ENCODE measurements at places on chromosomes 16 and 17.
A peak's percentile ranks its signal among the peaks of the same experiment; 100 is the strongest.

DNA sequence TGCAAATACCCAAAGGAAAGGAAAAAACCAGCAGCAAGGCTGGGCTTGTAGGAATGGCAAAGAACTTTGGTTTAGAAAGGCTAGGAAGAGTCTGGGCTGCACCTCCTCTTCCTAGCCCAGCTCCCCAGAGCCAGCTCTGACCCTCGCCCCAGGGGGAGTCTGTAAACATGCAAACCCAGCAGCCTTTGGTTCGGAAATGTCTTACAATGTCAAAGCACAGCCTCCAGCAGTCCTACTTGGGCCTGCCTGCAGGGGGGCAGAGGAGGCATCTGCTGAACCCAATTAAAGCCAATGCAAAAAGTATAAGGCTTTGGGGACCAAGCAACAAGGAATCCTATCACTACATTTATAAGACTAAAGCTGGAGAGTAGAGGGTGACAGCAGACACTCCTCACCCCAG is 5.0 kb upstream of the FTSJ3 start:
- DNase-seq, result no peak

GRCh38 chr16:81623365-81624102 is 155.6 kb upstream of the PLCG2 start:
- peak; percentile 51 for DNase-seq

DNA sequence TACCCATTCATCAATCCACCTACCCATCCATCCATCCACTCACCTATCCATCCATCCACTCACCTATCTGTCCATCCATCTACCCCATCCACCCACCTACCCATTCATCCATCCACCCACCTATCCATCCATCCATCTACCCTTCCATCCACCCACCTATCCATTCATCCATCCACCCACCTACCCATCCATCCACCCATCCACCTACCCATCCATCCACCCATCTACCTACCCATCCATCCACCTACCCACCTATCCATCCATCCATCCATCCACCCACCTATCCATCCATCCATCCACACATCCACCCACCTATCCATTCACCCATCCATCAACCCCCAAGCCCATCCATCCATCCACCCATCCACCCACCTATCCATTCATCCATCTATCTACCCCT is 267.1 kb downstream of the MRTFB start:
- DNase-seq, result no peak

DNA sequence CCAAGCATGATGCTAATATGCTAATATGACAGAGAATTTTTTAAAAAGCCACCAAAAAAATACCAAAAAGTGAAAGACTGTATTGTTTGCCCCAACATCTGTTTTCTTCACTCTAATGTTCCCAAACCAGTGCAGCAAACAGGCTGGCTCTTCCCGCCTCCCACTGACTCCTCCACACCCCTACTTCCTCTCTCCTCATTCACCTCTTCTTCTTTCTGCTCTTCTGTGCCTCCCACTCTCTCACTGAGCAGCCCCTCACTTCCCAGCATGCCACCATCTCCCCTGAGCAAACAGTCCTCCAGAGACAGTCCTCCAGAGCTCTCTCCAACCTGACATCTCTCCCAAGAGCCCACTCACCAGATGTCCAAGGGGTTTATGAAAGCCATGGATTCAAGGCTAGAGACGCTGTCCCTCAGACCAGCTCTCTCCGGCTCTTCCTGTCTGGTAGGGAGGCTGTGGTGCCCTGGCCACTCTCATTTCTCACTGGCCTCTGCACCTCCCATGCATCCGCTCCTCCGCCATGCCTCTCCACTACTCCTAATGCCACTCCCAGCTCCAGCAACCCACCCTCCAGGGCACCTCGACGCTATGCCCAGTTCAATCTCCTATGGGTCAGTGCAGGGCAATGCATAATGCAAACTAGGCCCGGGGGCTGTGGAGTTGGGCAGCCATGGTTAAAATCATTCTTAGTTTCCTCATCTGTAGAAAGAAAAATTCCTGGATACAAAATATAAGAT is 52.9 kb downstream of the ANKRD11 start:
- no peak for DNase-seq

DNA sequence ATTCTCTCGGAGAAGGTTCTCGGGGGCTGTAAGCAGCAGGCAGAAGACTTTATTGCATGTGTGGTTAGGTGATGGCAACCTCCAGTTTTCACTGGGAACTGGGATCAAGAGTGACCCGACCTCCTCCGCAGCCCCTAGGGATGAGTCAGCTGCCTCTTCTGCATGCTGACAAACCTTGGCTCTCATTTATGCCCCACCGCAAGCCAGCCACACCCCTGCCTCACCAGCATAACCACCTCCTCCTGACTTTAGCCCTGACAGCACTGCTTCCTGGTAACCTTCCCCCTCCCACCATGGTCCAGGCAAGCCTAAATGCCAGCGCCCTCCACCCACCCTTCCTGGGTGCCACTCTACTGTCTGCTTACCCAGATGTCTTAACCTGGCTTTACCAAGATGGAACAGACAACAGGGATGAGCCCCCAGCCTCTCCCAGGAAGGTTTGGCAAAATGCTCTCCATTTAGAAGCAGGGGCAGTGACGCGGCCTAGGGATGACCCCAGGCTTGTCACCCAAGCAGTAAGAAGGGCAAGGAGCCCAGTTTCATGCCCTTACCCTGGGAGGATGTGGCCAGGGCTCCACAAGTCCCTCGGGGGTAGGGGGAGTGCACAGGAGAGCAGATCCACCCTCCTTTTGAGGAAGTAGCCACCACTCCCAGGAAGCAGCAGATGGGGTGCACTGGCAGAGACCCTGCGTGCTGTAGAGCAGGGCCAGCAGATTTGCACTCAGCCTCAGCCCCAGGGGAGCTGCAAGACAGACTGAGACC is 73.5 kb downstream of the GOSR1 start:
- DNase-seq, result no peak

DNA sequence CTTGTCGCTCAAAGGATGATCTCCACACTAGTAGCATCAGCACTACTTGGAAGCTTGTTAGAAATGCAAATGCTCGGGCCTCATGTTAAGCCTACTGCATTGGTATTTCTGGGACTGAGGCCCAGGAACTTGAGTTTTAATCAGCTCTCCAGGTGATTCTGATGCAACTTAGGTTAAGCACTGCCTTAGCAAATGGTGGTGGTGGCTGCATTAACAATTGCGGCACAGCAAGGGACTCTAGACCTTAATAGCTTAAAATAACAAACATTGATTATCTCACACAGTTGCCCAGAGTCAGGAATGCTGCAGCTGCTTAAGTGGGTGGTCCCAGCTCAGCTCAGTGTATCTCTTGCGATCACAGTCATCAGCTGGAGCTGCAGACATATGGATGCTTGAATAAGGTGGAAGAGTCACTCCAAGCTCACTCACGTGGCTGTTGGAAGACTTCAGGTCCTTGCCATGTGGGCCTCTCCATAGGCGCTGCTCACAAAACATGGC is 25.8 kb downstream of the HS3ST3A1 start:
- DNase-seq, result no peak

DNA sequence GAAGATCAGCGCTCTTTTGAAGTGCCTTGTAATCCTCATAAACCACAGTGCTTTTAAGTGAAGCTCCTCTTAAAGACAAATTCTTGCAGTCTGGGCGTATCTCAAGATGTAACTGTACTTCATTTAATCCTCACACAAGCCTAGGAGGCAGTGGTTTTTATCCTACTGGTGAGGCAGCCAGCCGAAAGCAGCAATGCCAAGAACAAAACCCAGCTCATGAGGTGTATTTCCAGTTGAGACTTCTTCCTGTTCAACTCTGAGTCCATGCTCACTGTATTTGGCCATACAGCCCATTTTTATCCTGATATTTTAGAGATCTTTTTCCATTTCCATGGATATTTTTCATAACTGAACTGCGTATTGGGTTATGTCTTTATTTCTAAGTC is 13.7 kb downstream of the CTRB2 start:
- no peak for DNase-seq

DNA sequence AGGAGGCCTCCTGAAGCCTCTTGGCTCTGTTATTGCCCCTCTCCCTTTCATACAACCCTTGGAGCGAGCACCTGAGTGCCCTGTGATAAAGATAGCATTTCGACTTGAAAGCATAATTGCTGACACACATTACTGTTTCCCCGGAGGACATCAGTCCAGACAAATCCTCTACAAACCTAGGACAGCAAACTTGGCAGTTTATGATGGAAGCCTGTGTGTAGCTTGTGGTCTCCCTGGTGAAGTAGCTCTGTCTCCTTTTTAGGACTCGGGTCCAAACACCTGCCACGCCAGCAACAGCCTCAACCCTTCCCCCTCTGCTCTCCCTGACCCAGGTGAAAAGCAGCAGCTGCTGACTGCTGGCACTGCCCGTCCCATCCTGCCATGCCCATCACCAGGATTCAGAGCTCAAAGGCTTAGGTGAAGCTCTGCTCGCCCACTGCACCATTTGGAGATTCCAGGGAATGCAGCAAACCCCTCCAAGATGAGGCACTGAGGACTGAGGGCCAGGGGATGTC is 55.9 kb downstream of the IRX6 start:
- no peak for DNase-seq

DNA sequence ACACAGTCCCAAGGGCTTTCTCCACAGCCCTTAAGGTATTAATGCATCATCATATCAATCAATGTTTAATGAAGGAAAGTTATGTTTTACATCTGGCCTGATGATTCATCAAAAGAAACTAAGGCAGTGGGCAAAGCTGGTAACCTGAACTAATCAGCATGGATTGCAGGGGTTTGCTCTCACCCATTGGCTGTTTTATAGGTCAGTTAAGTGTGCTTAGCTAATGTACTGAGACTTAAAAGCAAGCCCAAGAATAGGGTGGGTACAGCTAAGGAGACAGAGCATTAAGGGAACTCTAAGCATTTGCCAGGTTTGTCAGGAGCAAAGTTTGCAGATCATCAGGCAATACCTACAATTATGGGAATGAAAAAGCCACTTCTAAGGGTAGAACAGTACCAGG is 1247.6 kb downstream of the CDH8 start:
- DNase-seq, result no peak

- peak; percentile 59 for DNase-seq
Measured at GRCh38 chr17:42517516-42517915, 18.5 kb upstream of the NAGLU start.

DNA sequence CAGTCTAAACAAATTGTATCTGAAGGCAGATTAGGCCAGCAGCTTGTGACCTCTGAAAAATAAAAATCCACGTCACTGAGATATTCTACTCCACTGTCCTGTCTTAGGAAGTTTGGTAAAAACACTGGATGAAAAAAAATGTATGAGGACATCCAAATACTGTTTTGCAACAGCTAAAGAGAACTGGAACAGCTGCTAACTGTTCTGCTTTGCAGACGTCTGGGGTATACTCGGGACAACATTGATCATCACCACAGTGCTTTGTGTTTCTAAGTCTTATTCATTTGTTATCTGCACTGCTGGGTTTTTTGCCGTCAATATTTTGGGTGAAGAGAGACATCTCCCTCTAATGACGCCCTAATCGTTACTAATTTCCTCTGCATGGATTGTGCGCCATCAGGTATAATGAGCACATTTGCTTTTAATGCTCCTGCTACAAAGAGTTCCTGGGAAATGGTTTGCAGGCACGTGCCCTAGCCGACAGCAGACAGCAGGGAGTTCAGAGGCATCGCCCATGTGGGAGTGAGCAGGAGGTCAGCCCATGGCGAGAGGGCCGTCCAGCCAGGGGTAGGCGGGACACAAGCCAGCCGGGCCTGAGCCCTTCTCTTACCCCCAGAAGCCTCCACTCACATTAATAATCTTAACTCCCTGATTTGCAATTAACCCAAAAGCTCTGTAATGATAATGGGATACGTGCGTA is 87.0 kb downstream of the CBLN1 start:
- no peak for DNase-seq

DNA sequence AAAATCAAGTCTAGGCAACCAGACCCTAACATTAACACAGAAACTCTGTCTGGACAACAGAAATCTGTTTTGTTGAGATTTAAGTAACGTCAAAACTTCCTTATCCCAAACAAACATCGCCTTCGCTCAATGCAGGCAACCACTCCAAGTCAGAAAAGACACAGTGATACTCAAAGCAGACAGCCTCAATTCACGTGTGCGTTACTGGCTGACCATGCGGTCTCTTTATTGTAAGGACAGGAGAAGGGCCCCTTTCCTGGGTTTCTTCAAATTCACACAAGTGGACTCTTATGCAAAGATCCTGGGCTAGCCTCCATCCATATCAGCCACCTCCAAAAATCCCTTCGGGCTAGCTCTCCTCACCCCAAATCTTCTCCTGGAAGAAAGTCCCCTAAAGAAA is 467.7 kb downstream of the SOX9 start:
- no peak for DNase-seq

- DNase-seq, result no peak
Measured at GRCh38 chr16:23595246-23595950, 718 bp downstream of the NDUFAB1 start.

DNA sequence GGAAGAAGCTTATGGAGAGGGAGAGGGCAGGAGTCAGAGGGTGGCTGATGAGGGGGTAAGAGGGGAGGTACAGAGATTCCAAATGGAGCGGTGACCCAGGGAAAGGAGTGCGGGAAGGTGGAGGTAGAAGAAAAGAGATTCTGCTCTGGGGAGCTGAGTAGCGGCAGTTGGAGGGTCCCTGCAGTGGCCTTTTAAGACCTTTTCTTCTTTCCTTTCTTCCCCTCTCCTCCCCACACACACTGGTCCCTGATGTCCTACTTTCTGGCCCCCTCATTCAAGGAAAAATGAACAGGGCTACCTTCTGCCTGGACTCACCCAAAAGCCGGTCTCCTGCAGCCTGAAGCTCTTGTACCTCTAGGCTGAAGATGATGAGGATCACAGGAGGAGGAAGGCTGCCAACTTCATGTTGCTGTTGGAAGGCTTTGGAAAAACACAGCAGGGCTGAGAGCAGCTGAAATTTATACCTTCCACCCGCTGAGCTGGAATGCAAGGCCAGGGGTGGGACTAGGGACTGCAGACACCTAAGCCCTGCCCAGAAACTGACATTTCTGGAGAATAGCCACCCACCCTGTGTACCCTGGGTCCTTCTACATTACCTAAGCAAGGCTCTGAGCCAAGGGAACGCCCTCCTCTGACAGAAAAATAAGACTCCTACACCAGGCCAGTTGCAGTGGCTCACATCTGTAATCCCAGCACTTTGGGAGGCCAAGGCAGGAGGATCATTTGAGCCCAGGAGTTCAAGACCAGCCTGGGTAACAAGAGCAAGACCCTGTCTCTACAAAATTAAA is 9.4 kb upstream of the HEATR6 start:
- DNase-seq, result no peak

DNA sequence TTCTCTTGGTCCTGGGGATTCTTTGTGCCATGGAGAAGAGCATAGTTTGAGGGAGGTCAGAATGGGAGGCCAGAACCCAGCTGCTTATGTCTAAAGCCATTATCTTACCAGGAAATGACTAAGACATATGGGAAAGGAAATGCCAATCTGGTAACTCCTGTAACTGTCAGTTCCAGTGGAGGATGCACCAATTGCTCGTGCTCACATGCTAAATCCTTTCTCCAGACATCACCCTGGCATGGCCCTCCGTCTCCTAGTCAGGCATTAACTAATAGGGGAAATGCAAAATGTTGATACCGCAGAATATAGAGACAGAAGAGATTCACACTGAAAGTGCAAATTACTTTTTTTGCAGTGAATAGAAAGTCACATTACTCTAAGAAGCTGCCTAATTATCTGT is 255.6 kb upstream of the HSBP1 start:
- no peak for DNase-seq
